ENCODE measurements at places on chromosomes 16 and 17.

GRCh38 chr17:17107891-17108431 is 65.7 kb downstream of the MPRIP start:
- DNase-seq = no peak

GRCh38 chr17:78974635-78975591 is 4.8 kb downstream of the LGALS3BP start:
- DNase-seq = no peak

DNA sequence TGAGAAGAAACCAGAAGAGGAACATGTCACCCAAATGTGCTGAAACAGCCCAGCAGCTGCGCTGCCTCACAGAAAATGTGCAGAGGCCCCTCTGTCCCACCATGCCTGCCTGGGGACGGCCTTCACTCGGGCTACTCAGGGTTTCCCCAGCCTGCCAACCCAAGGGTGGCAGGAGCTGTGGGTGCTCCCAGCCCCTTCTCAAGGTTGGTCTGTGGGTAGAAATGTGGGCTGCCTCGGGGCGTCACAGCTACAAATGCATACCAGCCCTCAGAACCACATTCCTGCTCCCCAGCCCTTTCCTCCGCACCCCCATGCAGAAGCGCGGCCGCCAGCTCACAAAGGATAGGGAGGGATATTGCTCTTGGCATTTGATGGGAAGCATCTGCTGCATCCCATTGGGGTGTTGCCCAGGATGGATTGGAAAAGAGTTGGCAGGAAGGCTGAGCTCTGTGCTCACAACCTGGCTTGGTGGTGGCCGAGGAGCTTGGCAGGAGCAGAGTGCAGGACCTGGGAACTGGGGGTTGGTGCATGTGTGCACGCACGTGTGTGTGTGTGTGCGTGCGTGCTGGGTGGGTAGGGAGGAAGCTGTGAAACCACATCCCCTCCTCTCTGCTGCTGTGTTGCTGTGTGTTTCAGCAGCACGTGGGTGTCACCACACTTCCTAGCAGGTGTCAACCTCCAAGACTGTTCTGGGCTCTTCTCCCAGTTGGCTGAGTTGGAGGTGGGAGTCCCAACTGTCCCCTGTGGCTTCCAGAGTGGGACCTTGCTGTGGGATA is 304.4 kb downstream of the SEC14L1 start:
- DNase-seq = no peak

DNA sequence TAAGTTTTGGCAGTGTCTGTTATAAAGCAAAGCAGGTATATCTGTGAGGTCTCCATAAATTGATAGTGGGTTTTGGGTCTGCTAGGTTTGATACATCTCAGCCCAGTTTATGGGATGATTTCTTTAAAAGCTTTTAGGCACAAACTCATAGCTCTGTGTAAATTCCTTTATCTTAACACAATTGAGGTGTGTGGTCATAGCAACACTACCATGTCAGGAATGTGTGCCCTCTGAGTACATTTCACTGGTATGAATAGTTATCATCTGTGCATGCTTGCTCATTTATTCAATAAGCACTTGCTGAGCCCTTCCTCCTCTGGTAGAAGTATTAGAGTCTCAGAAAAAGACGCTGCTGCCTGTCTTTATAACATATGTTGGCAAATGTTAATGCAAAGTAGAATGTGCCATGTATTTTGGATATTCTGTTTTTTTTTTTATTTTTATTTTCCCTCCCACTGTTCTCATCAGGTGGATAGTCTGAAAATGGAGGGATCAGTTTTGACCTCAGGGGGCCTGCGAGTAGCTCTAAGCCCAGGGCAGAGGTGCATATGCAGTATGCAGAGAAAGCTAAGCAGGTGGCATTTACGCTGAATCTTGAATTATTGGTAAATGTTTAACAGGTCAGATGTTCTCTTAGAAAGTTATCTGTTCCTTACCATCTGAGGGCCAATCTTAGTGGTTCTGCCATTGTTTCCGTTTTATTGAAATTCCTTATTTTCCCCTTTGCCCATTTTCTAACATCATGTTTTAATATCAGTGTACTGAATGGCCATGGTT is 90.7 kb downstream of the WNT3 start:
- DNase-seq = no peak

GRCh38 chr16:80788027-80788426 is 16.4 kb downstream of the CDYL2 start:
- no peak for DNase-seq

GRCh38 chr16:88454523-88454947 is 1.5 kb downstream of the ZFPM1 start:
- DNase-seq = no peak

GRCh38 chr16:81933361-81933760 is 77.9 kb downstream of the SDR42E1 start:
- no peak for DNase-seq

DNA sequence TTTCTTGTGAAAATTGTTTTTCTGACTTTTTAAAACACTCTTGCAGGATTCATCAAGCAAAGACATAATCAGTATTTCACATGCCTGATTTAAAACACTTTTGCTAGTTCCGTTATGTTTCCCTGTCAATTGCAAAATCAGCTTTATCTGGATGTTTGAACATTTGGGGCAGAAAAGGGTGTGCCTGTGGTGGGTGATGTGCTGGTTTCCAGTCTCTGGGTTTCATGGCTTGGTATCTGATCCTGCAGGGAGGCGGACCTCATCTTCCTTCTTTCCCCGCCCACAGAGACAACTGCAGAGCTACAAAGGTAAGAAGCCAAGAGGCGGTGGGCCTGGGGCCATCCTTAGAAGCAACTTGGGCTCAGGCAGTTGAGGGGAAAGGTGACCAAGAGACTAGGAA is 41.8 kb downstream of the NLRC5 start:
- DNase-seq = no peak

DNA sequence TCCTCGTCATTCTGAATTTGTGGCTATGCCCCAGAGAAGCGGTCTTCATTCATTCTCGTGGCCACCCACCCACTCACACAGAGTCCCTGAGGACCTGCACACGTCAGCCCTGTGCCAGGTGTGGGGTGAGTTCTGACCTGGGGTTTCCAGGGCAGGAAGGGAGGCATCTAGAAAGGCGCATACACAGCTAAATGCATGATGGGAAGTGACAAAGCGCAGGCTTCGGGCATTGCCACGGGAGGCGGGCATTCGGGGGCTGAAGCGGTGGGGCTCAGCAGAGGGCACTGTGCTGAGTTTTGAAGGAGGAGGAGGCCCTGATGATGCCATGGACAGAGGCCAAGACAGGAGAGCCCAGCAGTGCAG is 10.9 kb downstream of the UBALD2 start:
- no peak for DNase-seq

DNA sequence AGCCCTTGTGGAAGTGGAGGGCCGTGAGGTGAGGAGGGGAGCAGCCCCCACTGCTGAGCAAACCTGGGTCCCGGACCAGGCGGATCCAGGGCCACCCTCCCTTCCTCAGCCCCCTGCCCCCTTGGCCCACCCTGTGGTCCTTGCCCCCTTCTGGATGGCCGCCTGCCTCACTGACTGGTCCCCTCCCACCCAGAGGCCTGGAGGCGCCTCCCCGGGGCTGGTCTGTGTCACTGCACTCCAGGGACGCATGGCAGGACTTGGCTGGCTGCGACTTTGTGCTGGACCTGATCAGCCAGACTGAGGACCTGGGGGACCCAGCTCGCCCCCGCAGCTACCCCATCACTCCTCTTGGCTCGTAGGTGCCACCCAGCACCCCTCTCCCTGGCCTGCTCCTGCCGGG is 19.2 kb upstream of the SMIM5 start:
- DNase-seq = no peak

GRCh38 chr17:1078831-1079561 is 82.1 kb downstream of the TIMM22 start:
- DNase-seq = no peak

DNA sequence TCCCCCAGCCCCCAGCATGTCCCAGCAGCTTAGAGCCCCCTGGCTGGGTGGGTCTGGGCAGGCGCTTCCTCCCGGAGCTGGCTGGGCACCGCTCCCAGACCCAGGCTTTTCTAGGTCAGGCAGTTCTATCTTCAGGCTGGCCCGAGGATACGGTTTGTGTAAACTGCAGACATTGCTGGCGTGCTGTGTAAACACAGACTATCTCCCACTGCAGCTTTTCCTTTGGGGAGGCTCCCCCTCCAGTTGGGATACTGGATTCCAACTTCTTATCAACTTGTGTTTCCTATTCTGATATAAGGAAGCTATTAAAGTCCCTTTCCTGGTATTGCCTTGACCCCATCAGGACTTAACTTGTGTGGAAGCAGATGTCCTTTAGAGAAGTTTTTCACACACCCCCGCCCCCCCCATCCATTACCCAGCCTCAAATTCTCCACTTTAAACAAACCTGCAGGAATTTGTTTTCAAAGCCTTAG is 18.3 kb upstream of the GNA13 start:
- no peak for DNase-seq

GRCh38 chr16:370979-371514 is 709 bp upstream of the MRPL28 start:
- no peak for DNase-seq

GRCh38 chr17:29909236-29910003 is 20.6 kb downstream of the SSH2 start:
- DNase-seq = no peak

DNA sequence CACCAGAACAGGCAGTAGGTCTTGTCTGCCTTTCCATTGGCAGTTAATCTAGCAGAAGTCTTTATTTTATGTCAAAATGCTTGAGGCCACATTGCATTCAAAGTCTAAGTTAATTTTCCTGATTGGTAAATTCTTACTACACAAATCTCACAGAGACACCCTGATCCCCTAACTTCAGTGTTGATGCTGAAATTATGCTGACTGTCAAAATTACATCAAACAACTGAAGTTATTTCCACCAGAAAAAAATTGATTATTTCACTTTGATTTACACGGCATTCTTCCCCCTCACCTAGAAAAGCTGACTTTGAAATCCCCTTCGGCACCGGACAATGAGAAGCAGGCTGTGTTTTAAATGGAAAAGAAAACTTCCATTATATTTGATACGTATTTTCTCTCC is 99.1 kb downstream of the MAF start:
- no peak for DNase-seq

- no peak for DNase-seq
Measured at GRCh38 chr17:81958633-81959342, 2.2 kb downstream of the NOTUM start.

DNA sequence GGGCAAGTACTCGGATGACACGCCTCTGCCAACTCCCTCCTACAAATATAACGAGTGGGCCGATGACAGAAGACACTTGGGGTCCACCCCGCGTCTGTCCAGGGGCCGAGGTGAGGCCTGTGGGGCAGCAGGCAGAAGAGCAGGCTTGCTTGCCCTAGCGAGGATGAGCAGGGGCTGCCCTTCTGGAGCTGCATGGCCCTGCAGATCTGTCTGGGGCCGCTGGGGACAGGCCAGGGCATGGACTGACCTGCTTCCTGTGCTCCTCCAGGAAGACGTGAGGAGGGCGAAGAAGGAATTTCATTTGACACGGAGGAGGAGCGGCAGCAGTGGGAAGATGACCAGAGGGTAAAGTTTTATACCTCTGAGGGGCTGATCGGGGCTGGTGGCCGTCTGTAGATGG is 5.3 kb downstream of the DHX38 start:
- no peak for DNase-seq

DNA sequence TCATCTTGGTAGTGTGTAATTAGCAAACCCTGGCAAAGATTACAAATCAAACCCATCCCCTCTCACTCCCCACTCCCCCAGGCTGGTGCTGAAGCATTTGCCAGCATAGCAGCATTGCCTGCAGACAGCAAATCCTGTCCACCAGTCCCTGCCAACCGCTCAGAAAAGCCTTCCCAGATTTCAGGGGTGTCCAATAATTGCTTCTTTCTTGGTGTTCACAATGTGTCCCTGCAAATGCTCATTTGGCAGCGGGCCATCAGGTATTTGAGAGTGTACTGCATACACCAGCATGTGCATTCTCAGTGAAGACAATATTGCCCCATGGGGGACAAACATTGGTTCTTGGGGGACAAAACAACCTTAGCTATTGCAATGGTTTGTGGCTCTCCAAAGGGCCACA is 28.2 kb downstream of the ORC6 start:
- no peak for DNase-seq

GRCh38 chr17:15256689-15257088 is 8.4 kb downstream of the PMP22 start:
- no peak for DNase-seq

- no peak for DNase-seq
Measured at GRCh38 chr17:1096215-1096614, 83.6 kb downstream of the ABR start.

DNA sequence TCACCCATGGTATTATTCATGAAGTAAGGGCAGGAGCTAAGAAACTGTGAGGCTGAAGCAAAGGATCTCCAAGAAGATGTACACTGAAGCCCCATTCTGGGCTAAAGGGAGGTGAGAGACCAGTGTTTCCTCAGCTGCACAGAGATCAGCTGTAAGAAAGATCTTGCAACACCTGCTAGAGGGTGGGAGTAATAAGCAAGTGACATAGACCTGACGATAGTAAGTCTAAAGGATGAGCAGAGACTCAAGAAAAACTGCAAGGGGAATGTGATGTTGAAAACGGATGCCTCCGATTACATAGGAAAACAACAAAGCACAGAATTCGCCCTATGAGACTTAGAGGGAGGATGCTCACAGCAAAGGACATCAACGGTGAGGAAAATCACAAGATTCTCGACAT is at the start of gene OR4D2:
TSS of gene OR4D2 (plus strand) at position 301 of the 400 bp plus-strand sequence. CDS start 2,674 bp downstream, outside the sequence.
- no peak for DNase-seq

DNA sequence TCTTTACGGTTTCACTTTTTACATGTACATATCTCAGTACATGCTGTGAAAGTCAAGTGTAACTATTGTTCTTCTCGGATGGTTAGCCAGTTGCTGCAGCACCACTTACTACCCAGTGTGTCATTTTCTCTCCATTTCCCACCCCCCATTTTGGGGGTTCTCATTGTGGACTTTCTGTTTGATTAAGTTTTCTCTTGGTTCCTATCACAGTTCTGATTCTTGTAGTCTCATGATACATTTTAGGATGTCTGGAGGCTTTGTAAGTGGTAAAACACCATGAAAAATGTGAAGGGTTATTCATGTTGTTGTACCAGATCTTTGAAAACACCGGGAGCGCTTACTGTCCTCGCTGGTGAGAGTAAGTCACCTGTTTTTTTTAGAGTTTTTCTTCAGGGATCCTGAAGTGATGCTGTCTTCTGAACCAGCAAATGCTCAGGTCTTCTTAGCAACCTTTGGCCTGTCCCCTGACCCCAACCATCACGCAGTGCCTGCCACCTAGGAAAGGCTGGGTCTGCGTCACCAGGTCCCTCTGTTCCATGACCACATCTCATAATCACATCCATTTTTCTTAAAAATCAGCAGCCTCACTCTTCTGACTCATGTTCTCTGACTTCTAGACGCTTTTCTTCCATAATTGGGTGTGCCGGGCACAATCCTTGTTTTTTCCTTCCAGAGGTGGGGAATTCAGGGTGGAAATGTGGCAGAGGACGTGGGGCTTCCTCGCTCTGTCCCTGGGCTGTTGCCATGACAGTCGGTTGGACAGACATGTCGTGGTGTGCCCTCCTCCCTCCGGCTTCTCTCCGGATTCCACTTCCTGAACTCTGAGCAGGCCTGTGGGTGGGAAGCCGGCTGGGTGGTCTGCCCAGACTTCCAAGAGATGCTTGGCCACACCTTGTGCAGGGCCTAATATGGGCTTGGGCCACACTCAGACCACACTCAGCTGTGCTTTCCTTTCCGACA is 102.6 kb downstream of the NTN1 start:
- no peak for DNase-seq
